Glomerular endothelial cell (primary cell): ENCODE measurements at places on chromosomes 1 and 21.

GRCh38 chr1:219858980-219859379 is 69.4 kb downstream of the SLC30A10 start:
- no peak for DNase-seq

GRCh38 chr1:228016181-228016510 is 9.3 kb downstream of the WNT3A start:
- no peak for DNase-seq

DNA sequence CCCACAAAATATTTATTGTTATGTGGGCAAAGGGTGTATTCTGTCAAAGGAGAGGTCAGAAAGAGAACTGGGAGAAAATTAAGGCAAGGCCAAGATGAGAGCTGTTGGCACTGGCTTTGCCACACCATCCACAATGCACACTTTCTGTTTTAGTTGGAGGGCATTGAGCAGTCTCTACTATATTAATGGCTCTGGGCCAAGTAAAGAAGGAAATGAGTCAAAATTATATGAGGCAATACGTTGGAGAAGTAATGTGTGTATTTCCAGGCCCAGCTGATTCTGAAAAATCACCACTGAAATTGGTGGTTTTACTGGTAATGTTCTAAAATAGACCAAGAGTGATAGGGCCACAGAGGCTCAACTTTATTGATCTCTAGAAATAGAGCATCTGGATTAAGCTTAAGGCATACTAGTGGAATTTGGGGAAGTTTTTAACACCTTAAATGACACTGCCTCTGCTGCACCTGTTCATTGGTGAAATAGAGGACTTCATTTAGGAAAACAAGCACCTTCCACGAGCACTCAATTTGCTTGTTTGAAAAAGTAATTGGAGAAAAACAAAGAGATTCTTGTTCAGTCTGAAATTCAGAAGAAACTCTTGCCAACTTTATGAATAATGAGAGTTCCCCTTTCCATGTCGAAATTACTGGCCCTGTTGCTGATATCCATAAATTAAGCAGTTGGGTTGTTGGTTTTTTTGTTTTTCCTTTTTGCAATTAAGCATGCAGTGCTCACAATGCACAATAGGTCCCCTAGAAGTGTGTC is 424.9 kb downstream of the ADGRL2 start:
- no peak for DNase-seq

DNA sequence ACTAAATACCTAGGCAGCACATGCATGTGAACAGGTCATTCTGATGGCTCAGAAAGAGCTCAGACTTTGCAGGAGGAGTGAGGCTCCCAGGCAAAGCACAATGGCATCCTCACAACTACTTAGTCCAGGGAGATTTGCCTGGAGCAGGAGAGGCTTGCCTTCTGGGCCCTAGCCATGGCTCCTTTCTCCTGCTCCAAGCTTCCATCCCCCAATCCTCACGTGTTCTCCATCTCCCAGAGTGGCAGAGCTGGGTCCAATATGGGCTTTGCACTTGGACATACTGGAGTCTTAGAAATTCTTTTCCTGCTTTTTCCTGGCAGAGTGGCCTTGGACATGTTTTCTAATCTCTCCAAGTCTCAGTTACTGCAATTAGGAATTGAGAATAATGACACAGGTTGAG is 15.8 kb downstream of the MYBPH start:
- DNase-seq = no peak

DNA sequence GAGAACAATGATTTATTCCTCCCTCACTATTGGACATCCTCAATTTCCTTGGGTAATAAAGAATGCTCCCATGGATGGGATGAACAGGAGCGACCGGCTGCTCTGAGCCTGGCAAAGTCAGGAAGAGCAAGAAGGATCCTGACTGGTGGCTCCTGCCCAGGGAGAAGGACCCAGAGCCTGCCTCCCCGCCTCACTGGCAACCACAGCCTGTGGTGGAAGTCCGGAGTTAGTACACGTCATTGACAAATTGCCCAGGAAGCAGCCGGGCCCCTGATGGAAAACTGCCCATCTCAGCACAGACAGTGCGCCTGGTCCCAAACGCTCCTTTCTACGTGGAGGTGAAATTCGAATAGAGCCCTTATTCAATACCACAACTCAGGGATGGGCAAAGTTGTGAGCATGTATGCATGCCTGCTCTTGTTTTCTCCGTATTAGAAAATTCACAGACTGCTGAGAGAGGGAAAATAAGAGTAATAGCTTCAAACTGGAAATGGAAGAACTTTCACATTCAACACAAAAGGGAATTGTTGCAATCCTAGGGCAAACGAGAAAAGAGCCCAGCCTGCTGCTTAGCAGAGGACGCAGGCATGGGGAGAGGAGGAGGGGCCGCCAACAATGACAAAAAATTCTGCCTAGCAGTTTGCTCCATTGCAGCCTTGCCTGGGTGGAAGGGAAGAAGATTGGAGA is 397.1 kb upstream of the VAMP3 start:
- DNase-seq = no peak

GRCh38 chr1:156801409-156802121 is 15.1 kb downstream of the SH2D2A start:
- no peak for DNase-seq

GRCh38 chr1:61441723-61442262 is 283.1 kb downstream of the TM2D1 start:
- DNase-seq = no peak

DNA sequence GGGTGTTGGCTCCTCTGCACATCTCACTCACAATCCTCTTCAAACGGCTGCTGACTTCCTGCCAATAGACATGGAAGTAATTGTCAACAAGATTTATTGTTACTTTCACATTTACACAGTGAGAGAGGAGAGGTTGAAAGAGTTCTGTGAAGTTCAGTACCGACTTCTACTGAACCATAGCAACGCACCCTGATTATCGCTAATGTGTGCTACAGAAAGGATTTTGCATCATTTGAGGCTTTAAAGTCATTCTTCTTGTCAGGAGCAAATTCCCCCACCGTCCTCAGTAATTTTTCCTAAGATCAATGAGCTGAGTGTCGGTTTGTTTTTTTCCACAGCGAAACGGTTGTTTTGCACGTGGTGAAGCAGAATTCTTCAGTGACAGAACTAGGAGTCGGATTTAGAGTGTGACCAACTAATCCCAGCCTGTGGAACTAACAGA is 361.0 kb downstream of the ADGRL2 start:
- DNase-seq = no peak

- DNase-seq = no peak
Measured at GRCh38 chr1:75373542-75374159, 237.3 kb downstream of the SLC44A5 start.

DNA sequence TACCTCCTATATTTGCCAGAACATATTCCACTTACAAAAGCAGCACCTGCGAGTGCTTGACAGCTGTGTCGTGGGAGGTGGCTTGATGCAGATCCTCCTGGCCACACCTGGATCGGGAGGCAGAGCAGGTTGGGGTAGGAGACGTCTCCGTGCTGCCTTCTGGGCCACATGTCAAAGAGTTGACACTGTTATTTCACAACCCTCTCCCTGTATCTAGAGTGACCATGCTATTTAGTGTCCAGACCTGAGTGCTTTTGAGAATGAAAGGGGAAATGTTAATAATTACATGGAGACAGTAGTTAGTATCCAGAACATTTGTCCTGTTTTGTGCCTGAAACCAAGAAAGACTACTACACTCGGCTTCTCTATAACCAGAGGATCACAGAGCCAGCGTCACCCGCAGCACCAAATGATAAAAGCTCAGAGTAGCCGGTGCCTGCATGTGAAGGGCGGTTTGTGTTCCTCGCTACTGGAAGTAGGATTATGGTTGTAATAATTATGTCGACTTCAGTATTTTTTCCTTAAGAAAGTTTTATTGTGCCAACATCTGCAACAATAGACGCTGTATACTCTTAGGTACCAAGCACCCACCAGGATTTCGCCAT is 77.1 kb downstream of the GALNT2 start:
- no peak for DNase-seq

DNA sequence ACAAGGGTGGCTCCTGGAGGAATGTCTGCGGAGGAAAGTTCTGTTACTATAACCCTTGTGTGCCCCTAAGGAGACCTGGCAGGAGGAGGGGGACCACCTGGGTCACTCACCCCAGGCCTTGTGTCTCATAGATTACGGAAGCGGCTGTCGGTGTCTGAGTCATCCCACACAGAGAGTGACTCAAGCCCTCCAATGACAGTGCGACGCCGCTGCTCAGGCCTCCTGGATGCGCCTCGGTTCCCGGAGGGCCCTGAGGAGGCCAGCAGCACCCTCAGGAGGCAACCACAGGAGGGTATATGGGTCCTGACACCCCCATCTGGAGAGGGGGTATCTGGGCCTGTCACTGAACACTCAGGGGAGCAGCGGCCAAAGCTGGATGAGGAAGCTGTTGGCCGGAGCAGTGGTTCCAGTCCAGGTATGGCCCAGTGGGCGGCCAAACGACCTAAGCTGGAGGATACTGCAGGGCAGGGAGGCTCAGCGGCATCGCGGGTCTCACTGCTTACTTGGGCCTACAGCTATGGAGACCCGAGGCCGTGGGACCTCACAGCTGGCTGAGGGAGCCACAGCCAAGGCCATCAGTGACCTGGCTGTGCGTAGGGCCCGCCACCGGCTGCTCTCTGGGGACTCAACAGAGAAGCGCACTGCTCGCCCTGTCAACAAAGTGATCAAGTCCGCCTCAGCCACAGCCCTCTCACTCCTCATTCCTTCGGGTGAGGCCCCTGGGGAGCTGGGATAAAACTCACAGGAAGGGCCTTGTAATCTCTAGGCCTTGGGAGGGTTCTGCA is 101.4 kb downstream of the PIK3R3 start:
- DNase-seq = no peak

DNA sequence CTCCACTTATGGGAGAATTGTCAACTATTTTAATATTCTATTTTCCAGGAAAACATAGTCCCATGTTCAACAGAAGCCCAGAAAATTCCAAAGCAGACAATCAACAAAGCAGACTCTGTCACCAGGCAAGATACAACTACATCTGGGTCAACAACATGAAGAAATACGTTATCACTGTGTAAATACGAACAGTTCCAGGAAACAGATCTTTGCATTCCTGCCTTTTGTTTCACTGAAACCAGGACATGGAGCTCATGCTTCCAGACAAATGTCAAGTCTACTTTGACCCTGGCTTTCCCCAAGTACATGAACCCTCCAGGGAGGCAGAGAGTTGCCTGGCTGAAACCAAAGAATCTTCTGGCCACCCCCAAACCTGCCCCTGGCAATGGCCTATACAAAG is 106.7 kb downstream of the SETD4 start:
- DNase-seq = no peak

GRCh38 chr1:242120432-242120831 is 121.5 kb upstream of the MAP1LC3C start:
- no peak for DNase-seq

DNA sequence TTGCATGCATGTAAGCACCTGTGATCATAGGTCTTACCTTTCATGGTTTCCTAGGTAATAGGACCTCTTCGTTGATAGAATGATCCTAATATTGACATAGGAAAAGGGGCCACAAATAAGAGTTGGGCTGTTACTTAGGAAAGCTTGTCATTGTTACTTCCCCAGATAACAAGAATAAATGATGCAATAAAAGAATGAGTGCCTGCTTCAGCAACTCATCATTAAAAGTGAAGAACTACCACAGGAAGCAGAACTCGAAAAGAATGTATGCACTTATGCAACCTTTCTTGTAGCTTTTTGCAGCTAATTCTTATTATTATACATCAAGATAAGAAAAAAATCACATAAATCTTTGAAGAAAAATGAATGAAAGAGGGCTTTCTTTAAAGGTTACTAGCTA is 548.6 kb downstream of the LTN1 start:
- no peak for DNase-seq

DNA sequence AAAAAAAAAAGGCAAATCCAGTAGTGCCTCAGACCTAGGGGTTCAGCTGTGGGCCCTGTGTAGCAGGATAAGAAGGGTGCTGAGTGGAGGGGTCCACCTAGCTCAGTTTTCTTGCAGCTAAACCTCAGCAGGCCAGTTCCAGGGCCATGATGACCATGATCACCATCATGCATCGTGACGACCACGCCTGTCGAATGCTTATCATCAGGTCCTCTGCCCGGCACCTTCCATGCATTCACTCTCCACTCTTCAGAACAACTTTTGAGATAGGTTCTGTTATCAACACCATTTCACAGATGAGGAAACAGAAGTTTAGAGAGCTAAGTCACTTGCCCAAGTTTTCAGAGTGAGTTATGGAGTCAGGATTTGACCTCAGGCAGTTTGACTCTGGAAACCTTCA is 54.9 kb downstream of the ACBD3 start:
- DNase-seq = no peak

DNA sequence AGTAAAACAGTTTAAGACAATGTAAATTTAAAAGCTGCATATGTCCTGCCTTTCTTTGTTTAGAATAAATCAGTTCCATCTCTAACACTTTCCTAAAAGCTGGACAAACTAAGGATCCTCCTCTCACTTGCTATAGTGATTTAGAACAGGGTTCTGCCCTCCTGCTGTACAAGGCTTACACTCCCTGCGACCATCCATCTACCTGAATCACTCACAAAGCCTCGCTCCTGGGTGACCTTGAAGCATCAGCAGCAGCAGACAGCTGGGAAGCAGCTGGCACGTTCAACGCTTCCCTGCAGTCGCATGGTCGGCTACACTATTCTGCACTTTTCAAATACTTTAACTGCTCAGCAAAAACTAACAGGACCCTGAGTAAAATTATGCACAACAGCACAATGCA is 128.0 kb downstream of the NTPCR start:
- DNase-seq = no peak

GRCh38 chr1:41762251-41762650 is 156.5 kb downstream of the HIVEP3 start:
- no peak for DNase-seq
